ENCODE measurements at places on chromosomes 2 and 18.

DNA sequence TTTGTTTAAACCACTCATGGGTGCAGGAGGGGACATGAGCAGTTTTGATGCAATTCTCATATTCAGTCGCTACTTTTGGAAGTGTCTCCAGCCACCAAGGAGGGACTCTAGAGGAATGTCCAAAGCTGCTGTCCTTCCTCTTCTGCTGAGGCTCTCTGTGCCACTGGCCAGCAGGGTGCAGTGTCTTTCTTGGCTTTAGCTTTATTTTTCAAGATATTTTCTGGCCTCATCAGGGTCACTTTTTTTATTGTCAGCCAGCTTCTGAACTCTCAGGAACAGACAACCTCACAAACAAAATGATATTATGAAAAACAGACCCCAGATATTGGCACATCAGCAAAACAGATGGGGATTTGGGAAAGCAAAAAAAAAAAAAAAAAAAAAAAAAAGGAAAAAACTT, 289.3 kb upstream of the ZSWIM2 start:
- peak; percentile 42 for DNase-seq

GRCh38 chr2:98654699-98655495, 46.5 kb downstream of the UNC50 start:
- peak; percentile 67 for DNase-seq

- no peak for DNase-seq
These were observed 213.2 kb upstream of the HS6ST1 start for GRCh38 chr2:128531856-128532255.

DNA sequence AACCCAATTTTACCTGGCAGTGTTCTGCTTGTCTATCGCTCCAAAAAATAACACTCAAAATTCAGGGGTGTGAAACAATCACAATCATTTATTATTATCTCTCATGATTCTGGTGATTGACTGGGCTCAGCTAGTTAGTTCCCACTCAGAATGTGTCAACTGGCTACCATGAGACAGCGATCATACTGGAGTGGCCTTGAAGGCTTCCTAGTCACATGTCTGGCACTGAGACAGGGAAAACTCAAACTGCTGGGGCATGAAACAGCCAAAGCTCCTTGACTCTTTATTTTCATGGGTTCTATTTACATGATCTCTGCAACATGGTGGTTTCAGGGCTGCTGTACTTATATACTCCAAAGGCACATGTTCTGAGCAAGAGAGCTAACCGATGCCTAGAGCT, 6.2 kb upstream of the ANXA4 start:
- no peak for DNase-seq

DNA sequence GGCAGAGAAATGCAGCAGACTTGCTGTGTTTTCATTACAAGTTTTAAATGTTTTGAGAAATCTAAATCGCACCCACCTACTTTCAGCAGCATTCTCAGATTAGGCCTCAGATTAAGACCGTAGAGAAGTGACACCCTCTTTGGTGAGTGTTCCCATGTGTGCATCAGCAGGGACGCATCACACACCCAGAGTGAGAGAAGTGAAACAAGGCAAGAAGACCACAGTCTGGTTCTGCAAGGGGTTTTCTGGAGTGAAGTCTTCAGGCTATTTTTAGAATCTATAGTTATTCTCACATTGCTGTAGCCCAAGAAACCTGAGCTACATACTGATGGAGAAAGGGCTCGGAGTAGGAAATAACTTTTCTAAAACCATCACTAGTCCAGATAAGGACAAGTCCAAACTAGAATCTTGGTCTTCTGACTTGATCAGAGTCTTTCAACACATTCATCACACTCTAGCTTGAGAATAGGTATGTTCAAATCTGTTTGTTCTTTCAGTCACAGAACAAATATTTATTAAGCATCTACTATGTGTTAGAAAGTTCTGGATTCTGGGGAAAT, 1216.6 kb upstream of the PIK3C3 start:
- DNase-seq: peak; percentile 61

DNA sequence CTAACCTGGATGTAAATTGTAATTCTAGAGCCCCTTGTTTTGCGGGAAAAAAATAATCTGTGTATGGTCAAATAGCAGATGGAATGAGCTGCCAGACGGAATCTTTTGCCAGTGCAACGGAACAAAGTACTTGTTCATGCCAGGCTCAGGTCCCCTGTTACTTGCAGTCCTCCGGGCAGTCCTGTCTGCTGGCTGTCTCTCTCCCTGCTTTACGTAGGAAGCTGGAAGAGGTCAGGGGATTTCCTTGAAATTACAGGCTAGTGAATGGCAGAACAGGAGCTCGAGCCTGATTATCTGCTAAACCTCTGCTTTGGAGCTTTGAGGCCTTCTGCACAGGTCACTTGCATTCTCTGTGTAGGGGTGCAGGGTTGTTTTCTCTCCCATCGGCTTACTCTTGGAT, 54.8 kb downstream of the LRRFIP1 start:
- DNase-seq: no peak

- no peak for DNase-seq
These were observed 42.0 kb upstream of the ACMSD start for GRCh38 chr2:134796373-134796772.

DNA sequence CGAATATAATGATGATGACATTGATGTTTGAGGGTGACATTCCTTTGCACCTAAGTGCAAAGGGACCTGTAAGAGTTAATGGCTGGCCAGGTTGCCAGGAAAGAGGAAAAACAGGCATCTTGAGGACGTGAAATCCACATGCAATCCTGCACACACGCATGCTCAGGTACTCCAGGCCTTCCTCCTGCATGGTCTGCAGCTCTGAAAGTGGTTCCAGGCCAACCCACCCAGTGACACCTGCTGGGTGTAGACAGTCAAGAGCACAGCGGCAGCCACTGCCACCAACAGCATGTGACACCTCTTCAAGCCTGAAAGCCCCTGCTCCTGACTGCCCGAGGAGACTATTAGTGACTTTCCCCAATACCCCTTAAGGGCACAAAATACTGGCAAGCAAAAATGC, 101.6 kb downstream of the PIEZO2 start:
- no peak for DNase-seq

- DNase-seq: no peak
These were observed 628.0 kb downstream of the ZEB2 start for GRCh38 chr2:143891879-143892308.

DNA sequence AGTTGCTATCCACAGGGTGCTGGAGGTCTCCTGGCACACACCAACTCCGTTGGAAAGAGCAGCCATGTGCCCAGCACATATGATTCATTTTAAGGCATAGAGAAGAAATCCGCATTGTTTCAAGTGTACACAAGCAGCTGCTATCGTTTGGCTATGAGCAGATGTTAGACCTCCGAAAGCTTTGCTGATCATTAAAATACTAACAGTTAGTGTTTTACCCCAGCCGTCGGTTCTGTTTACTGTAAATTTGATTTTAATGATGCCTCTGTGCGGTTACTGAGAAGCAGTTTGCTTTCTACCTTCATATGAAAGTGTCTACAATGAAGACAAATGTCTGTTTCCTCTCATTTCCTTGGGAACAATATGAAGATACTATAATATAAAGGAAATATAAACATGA, 154.9 kb downstream of the PTGR3 start:
- no peak for DNase-seq

All from MV-4-11 (cell line).